ENCODE measurements at places on chromosomes 7 and 10. TPM values are rescaled to one million over a fixed set of nuclear protein-coding genes. Genes with fewer than 3 reads are reported as not detected.

DNA sequence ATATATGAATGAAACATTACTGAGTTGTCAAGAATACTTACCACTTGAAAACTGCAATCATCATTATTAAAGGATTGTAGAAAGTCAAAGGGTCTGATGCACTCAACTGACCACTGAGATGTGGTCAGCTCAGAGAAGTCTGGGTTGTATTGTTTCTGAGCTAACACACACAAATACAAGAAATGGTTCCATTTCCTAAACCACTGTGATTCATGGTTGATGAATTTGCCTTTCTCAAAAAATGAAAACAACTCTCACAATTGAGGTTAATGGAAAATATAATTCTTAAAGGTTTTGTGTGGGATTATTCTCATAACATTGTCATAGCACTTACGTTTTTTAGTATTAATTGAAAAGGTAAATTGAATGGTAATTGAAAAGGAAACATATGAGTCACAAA, 45.6 kb upstream of the TAS2R16 start:
- DNase-seq = no peak

DNA sequence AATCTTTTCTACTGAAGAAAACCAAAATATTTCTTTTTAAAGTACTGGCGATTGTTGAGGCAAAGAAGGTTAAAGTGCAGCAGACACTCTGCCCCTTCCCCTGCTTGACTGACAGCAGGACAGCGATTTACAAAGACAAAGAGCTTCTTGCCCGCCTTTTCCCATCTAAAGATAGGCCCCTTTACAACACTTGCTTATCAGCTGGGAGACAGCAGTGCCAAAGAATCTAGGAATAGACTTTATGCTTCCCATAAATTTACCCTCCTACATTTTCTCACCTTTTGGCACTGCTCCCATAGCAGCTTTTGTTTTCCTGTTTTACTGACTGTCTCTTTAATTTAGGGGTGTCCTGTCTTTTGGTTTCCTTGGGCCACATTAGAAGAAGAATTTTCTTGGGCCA, 824.1 kb downstream of the CCSER2 start:
- DNase-seq = no peak

- DNase-seq = peak; percentile 23
These were observed 575 bp downstream of the DLG5 start for GRCh38 chr10:77925795-77926565.

DNA sequence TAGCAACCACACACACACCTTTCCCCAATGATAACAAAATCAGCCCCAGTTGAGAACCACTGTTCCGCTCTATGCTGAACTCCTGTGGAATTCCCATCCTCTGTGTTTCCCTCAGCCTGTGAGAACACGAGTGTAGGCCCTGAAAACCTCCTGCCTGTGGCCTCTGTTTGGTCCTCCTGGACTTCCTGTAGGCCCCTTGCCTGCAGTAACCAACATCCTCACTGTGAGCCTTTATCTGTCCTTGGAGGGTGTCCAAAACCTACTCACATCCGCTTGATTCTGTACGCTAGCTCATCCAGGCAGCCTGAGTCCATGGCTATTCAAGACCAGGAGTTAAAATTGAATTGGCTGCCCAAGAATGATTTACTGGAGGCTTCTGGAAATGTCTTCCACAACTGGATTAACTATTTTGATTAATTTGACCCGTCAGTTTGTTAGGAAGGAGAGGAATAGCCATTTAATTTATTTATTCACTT, 149.8 kb downstream of the AKR1D1 start:
- no peak for DNase-seq

Gene SORBS1
- 0.42 TPM for total RNA-seq

DNA sequence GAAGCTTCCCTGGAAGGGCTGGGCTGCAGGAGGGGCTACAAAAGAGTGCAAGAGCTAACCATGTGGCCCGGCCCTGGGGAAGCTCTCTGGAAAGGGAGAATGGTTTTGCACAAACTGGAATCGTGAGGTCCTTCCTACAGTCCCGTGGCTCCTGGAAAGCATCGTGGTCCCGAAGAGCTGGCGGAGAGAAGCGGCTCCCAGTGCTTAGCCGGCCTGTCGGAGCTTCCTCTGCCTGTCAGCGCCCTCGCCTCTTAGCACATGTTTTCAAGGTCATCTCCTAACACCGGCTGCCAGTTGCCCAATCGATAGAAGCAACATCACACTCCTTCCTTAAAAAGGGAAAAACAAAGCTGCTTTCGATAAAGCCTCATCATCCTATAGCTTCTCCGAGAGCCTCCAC, 42.1 kb upstream of the MGMT start:
- DNase-seq = no peak

DNA sequence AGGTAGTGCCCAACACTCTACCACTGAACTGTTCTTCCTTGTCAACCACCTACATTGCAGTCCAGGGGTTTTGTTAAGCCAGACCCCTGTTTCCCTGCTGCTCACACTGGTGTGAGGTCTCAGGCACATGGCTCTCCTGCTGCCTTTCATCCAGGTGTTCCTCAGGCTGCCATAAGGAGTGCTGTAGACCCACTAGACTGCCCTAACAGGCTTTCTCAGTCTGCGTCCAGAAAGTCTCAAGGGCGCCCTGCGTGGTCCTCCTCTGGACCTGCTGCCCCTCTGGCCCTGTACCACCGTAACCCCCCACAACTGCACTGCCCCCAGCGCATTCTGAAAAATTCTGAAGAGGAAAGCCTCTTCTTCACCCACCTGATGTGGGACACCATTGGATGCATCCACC, 225.7 kb upstream of the ANKRD30A start:
- no peak for DNase-seq

DNA sequence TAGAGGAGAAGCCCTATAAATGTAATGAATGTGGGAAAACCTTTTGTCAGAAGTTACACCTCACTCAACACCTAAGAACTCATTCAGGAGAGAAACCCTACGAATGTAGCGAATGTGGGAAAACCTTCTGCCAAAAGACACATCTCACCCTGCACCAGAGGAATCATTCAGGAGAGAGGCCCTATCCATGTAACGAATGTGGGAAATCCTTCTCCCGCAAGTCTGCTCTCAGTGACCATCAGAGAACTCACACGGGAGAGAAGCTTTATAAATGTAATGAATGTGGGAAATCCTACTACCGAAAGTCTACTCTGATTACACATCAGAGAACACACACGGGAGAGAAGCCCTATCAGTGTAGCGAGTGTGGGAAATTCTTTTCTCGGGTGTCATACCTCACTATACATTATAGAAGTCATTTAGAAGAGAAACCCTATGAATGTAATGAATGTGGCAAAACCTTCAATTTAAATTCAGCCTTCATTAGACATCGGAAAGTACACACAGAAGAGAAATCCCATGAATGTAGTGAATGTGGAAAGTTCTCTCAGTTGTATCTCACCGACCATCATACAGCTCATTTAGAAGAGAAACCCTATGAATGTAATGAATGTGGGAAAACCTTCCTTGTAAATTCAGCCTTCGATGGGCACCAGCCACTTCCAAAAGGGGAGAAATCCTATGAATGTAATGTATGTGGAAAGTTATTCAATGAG, 18.9 kb downstream of the RBAK start:
- DNase-seq = no peak

Gene OR2A1
- not detected for total RNA-seq

Gene PCGF6
- total RNA-seq = 7.3 TPM

GRCh38 chr10:78551184-78552005, 517.4 kb upstream of the ZMIZ1 start:
- DNase-seq = no peak

DNA sequence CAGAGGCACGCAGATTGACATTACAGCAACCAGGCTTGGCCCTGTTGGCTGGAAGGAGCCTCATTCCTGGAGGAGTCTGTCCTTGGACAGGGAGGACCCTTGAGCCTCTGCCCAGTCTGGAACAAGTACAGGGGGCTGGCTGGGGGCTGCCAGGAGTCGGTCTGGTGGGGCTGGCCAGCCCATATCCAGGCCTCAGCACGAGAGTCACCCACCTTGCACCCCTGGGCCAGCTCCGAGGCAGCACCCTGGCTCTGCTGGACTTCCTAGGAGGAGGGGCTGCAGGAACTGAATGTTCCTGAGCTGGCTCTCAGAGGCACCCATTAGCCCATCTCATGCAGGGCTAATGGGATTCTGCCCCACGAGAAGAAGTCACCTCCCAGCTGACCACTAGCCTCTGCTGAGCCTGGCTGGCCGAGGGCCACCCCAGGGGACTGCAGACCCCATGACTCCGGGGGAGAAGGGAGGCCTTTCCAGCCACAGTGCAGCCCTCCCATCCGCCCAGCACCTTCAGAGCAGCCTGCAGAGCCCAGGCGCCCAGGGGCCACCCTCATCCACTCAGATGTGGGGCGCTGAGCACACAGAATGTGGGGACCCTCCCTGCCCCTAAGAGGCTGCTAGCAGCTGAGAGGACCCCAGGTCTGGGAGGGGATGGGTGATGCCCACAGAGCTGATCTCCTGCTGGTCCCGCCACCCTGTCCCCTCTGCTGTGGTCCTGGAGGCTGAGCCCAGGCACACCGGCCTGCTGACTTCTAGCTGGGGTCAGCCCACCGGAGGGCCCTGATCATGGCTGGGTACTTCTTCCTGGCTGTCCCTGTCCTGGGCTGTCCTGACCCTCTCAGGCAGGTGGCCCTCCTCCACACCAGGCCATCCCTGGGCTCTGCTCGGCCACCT, 14.8 kb upstream of the INPP5A start:
- DNase-seq = peak; percentile 8
